ENCODE measurements at places on chromosomes 3 and 15. TPM values are rescaled to one million over a fixed set of nuclear protein-coding genes. Genes with fewer than 3 reads are reported as not detected.

The PAQR9 gene
- total RNA-seq: 3.6 TPM

The DNAJA4 gene
- total RNA-seq: 30.6 TPM

The LRRC31 gene
- not detected for total RNA-seq

The CCDC54 gene
- total RNA-seq: not detected

The SPESP1 gene
- total RNA-seq: 0.93 TPM

The MRPL3 gene
- total RNA-seq: 86.8 TPM
